Esophagus (tissue), 2 donors: ENCODE measurements at places on chromosomes 12 and 14. TPM values are rescaled to one million over a fixed set of nuclear protein-coding genes. Genes with fewer than 3 reads are reported as not detected.

Gene RIMBP2
- 0.20 TPM for polyA plus RNA-seq

Gene SLC25A47
- polyA plus RNA-seq, result 0.01 TPM

Gene PGF
- 2.5 TPM for polyA plus RNA-seq

Gene WIF1
- 0.25 TPM for polyA plus RNA-seq

Gene P2RX7
- polyA plus RNA-seq, result 2.5 TPM

Gene PTPRO
- polyA plus RNA-seq, result 0.14 TPM

Gene PMEL
- polyA plus RNA-seq, result 0.63 TPM

Gene NKX2-1
- polyA plus RNA-seq, result not detected

Gene KCNK13
- 0.07 TPM for polyA plus RNA-seq

Gene FITM1
- polyA plus RNA-seq, result 1.1 TPM

Gene CLEC2D
- 5.2 TPM for polyA plus RNA-seq

Gene ATN1
- polyA plus RNA-seq, result 63.5 TPM

Gene TAS2R31
- 0.16 TPM for polyA plus RNA-seq

Gene CCDC198
- not detected for polyA plus RNA-seq

Gene INHBC
- polyA plus RNA-seq, result 0.01 TPM

Gene CLEC2A
- not detected for polyA plus RNA-seq

Gene CLEC4C
- polyA plus RNA-seq, result not detected

Gene DIO3
- 0.20 TPM for polyA plus RNA-seq

Gene SCFD1
- polyA plus RNA-seq, result 84.4 TPM

Gene PRIMA1
- 2.9 TPM for polyA plus RNA-seq

Gene APEX1
- 115 TPM for polyA plus RNA-seq

Gene GARIN6
- not detected for polyA plus RNA-seq

Gene NRXN3
- polyA plus RNA-seq, result 1.7 TPM

Gene HOXC6
- 1.4 TPM for polyA plus RNA-seq

Gene TCL1A
- polyA plus RNA-seq, result not detected

Gene TMEM119
- polyA plus RNA-seq, result 0.63 TPM

Gene CAPZA3
- 0.06 TPM for polyA plus RNA-seq

Gene HOTAIR
- not detected for polyA plus RNA-seq

Gene RDH12
- 8.0 TPM for polyA plus RNA-seq

Gene RNASE3
- 0.09 TPM for polyA plus RNA-seq

Gene REP15
- 0.49 TPM for polyA plus RNA-seq

Gene SYNE3
- polyA plus RNA-seq, result 0.73 TPM

Gene VWF
- 14.8 TPM for polyA plus RNA-seq

Gene ARMH4
- polyA plus RNA-seq, result 0.54 TPM

Gene CLEC14A
- polyA plus RNA-seq, result 10.0 TPM

Gene MUCL1
- polyA plus RNA-seq, result not detected

Gene KRT5
- polyA plus RNA-seq, result 6,695 TPM

Gene KRT78
- polyA plus RNA-seq, result 633 TPM

Gene PAH
- 0.11 TPM for polyA plus RNA-seq

Gene EML5
- polyA plus RNA-seq, result 0.41 TPM

Gene GPR84
- polyA plus RNA-seq, result 0.29 TPM

Gene NYNRIN
- 4.8 TPM for polyA plus RNA-seq

Gene FAM90A1
- 0.18 TPM for polyA plus RNA-seq

Gene KRT72
- polyA plus RNA-seq, result not detected

Gene MRPL52
- polyA plus RNA-seq, result 182 TPM

Gene GABARAPL1
- polyA plus RNA-seq, result 15.0 TPM

Gene SERPINA3
- polyA plus RNA-seq, result 30.5 TPM

Gene MORN3
- 0.13 TPM for polyA plus RNA-seq

Gene SPRYD4
- 2.9 TPM for polyA plus RNA-seq

Gene PDE6H
- polyA plus RNA-seq, result not detected

Gene GALNT16
- 0.39 TPM for polyA plus RNA-seq

Gene C12orf56
- 8.0 TPM for polyA plus RNA-seq
